GM19239 (cell line): ENCODE measurements at places on chromosomes 1 and 21.

- no peak for DNase-seq
Measured at GRCh38 chr1:93440272-93440671, 7.6 kb upstream of the FNBP1L start.

- DNase-seq, result peak; percentile 48
Measured at GRCh38 chr1:32464716-32465577, at the start of gene ZBTB8B. TSS of gene ZBTB8B (plus strand) at chr1:32465072. CDS start at chr1:32470625, 5,553 bp downstream.

- no peak for DNase-seq
Measured at GRCh38 chr21:41537356-41537755, 29.4 kb upstream of the TMPRSS2 start.

- no peak for DNase-seq
Measured at GRCh38 chr1:235050911-235051360, 77.7 kb downstream of the TOMM20 start.

- DNase-seq, result no peak
Measured at GRCh38 chr1:151991663-151992302, 1.9 kb downstream of the S100A10 start.

DNA sequence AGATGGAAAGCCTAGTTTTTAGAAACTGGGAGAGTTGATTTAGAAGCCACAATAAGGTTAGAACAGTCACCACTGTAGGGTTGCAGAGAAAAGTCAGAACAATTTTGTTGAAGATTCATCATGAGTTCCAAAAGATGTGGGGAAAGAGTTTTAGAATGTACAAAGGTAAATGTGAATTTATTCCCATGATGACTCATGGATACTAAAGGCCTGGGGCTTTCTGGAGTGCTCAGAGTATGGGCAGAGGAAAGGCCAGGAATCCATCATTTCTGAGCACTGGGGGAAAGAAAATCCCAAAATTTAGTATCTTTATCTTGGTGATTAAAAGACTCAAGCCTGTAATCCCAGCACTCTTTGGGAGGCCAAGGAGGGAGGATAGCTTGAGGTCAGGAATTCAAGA lies 17.8 kb downstream of the YBX1 start:
- DNase-seq, result no peak

- DNase-seq, result no peak
Measured at GRCh38 chr21:16069178-16070112, 339.7 kb downstream of the USP25 start.

DNA sequence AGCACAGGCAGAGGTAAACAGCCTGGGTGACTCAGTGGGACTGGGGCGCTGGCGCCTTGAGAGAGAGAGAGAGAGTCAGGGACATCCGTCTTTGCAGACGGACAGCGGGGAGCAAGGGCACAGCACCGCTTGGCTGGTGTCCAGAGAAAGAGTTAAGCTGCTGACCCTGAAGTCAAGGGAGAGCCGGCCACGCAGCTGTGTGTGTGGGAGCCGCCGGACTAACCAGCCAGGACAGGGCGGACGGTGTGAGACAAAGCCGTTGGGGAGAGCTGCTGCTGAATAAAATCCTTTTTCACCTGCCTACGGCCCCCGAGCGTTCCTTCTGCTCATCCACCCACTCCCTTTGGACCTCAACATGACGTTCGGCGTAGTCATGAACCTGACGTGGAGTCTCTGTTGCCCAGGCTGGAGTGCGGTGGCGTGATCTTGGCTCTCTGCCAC lies 14.5 kb downstream of the CFAP74 start:
- DNase-seq, result no peak

DNA sequence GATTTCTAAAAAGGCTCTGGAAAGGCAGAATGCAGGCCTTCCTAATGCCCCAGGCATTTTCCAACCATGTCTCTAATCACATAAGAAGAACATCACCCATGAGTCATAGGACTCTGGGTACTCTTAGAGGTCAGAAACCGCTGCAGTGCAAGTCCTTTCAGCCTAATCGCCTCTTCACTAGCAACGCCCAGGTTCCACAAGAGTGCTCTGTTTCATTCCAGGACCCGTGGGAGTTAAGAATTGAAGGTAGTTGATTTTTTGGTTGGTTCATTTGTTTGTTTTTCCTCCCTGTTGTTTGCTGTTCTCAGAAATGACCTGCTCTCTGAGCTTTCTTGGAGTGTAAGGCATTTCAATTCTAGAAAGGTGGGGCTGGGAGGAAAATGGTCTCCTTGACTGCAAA lies 123.2 kb downstream of the NR5A2 start:
- DNase-seq, result no peak

DNA sequence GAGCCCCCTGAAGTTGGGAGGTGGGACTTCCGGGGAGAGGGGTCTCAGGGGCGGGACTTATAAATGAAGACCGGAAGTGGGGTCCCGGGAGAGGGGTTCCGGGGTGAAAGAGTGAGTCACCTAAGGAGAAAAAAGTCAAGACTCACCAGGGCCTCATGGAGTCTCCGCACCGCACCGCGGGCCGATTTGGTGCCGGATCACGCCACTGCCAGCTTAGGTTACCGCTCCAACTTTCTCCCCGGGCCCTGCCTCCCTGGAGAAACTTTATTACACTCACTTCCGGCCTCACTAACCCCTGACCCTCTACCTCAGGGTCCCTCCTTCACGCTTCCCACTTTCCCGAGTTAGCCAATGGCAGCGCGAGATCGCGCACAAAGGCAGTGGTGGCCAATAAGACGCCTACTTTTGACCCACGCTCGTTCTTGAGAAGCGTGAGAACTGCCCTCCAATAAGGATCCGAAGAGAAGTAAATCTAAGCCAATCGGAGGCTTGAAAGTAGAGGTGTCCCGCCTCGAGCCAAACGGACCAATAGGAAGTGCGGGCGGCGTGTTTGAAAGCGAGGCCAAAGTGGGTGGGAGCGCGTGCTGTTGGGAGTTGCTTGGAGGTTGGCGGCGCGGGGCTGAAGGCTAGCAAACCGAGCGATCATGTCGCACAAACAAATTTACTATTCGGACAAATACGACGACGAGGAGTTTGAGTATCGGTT lies at the start of gene CKS1B:
Gene CKS1B, plus strand, starts transcription at position 580 of the 706 bp plus-strand sequence. Its CDS starts 65 bp downstream, at position 645.
- peak; percentile 88 for DNase-seq

DNA sequence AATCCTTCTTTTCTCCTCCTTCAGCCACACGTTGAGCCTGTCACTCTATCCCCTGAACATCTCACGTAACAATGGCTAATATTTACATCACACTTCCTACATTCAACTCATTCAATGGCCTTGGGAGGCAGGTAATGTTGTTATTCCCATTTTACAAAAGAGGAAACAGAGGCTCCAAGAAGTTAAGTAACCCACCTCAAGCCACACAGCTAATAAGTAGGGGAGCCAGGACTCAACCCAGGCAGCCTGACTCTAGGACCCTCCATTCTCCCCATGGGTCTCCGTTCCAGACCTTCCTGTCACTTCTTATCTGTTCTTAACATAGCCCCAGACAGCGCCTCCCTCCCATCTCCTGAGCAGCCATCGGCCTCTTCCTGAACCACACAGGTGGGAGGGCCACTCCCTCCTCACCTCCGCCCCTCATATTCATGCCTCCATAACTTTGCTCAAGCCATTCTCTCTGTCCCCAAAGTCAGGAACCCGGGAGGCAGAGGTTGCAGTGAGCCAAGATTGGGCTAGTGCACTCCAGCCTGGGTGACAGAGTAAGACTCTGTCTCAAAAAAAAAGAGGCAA lies 2.2 kb downstream of the PADI4 start:
- no peak for DNase-seq

DNA sequence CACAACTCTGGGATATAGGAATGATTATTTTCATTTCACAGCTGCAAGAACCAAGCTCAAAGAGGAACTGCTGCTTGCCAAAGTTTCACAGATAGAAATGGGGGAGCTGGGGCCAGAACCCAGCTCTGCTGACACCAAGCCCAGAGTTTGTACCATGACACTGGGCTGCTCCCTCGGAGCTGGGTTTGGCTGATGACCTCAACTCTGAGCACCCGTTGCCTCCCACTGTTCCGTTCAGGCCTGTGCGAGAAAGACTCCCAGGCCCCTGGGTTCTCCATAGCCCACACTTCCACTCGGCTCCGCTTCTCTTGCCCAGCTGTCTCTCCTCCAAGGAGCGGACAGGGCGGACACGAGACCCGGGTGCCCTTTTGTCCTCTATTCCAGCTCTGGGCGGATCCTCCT lies 55.2 kb downstream of the NGF start:
- no peak for DNase-seq

DNA sequence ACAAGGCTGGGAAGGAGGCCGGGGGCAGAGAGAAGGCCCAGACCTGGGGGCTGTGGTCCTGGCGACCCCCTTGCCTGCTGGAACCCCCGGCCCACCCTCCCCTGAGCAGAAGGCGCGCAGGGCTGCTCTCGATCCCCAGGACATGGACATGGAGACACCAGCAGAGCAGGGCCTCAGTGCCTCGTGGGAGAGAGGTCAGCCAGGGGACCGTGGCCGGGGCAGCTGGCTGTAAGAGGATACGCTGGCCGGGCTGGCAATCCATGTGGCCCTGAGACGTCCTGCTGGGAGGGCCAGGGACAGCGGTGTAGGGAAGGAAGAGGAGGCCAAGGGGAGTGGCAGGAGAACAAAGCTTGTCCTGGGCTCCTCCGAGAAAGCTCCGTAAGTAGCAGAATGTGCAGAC lies 132.2 kb downstream of the CASZ1 start:
- DNase-seq, result no peak

- DNase-seq, result no peak
Measured at GRCh38 chr1:154556422-154556821, 2.0 kb downstream of the UBE2Q1 start.

DNA sequence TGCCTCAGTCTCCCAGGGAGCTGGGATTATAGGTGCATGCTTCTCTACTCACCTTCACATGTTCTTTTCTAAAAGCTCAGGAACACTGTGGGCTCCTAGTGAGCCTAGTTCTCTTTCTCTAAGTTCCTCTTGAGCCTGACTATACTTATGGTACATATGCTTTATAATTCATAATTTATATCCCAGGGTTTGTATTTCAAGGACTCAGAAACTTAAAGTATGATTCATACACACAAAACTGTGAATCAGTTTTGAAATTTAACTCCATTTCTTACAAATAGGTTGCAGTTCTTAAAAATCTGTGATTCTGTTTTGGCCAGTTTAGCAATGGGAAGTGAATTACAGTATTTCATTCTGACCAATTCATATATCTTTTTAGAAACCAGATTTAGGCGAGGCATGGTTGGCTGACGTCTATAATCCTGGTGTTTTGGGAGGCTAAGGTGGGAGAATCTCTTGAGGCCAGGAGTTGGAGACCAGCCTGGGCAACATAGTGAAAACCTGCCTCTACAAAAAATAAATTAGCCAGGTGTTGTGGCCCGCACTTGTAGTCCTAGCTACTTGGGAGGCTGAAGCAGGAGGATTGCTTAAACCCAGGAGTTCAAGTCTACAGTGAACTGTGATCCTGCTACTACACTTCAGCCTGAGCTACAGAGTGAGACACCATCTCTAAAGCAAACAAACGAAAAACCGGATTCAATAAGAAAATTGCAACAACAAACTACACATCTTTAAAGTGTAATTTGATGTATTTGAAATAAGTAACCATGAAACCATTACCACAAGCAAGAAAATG lies 15.6 kb downstream of the RASAL2 start:
- DNase-seq, result no peak

- no peak for DNase-seq
Measured at GRCh38 chr1:20344738-20345137, 54.1 kb downstream of the VWA5B1 start.

- no peak for DNase-seq
Measured at GRCh38 chr1:42221456-42221855, 56.9 kb upstream of the GUCA2A start.

- peak; percentile 1 for DNase-seq
Measured at GRCh38 chr1:107196973-107197562, 56.2 kb downstream of the NTNG1 start.

- DNase-seq, result no peak
Measured at GRCh38 chr1:115656461-115657077, 14.8 kb downstream of the VANGL1 start.

DNA sequence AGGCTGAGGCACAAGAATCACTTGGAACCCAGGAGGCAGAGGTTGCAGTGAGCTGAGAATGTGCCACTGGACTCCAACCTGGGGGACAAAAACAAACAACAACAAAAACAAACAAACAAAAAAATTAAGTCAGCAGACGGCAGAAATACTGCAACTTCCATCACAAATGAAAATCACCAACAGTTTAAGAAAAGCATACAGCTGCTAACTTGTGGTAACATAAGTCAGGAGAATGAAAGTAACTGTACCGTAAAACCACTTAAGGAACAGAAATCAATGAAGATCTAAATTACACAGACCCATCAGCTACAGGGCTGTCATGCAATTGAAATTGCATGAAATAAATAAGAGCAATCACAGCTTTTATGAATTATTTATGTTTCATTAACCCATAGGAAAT lies 25.0 kb downstream of the MCOLN2 start:
- DNase-seq, result no peak

DNA sequence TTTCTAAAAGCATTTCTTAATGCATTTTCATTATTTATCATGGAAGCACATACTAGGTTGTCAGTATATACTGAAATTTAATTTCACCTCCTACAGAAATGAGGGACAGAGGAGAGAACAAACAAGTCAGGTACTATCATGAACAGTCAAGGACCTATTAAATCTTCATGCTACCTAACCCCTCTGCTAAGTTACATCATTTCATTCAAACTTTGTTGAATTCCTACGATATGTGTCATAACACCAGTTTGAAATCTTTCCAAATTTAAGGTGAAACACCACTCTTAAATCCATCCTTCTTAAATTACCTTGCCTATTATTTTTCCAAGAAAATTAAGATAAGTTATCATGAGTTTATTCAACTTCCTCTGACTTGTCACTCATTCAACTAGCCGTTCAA lies 78.9 kb downstream of the DENND1B start:
- DNase-seq, result no peak

GRCh38 chr1:244012202-244012601 lies 38.9 kb upstream of the ZBTB18 start:
- DNase-seq, result no peak

- no peak for DNase-seq
Measured at GRCh38 chr1:157117527-157118057, 18.0 kb upstream of the ETV3L start.

GRCh38 chr1:31790140-31790539 lies 25.7 kb downstream of the SPOCD1 start:
- no peak for DNase-seq

GRCh38 chr1:180643693-180644092 lies 11.9 kb downstream of the XPR1 start:
- no peak for DNase-seq

DNA sequence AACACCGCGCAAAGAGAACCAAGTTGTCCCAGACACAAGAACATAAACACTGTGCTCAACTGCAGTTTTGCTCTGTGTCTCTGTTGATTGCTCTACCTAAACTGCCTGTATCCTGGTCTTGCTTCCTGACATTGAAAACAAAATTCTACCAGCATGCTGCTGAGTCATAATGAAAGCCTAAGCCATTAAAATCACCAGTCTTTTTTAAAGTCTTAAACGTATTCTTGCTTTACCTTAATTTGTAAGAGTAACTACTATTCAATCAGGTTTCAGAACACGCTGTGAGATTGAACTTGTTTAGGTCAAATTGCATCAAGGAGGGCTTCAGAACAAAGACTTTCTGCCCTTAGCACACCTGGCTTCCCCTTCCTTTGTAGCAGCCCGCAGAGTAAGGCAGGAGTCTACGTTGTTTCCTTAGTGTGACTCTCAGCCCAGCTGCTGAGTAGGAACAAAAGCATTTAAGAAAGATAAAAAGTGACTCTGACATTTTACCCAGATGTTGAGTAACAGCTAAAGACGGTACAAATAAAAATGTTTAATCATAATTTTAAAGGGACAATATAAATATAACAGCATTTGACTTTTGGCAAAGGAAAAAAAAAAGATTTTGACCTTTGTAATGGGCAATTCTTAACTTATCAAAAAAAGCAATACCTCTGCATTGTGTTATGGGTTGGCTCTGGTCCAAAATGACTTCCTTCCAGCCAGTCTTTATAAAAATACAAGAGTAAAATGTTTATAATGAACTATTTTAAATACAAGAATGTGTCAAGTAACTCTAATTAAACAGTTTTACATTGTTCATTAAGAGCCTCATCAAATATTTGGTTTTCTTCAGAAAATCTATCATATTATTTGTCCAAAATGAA lies 186.9 kb upstream of the ADGRL4 start:
- no peak for DNase-seq
